ENCODE measurements at places on chromosomes 16 and 17. TPM values are rescaled to one million over a fixed set of nuclear protein-coding genes. Genes with fewer than 3 reads are reported as not detected.

Gene SMIM36
- not detected for total RNA-seq

Gene KRT222
- total RNA-seq, result 0.38 TPM

Gene ADAM11
- total RNA-seq, result 7.3 TPM

Gene FAM171A2
- 0.55 TPM for total RNA-seq

Gene TP53TG3F
- total RNA-seq, result not detected

Gene KRTAP1-1
- not detected for total RNA-seq

Gene ATF7IP2
- total RNA-seq, result 53.6 TPM

Gene KLHL10
- total RNA-seq, result not detected

Gene RNF222
- not detected for total RNA-seq

Gene FZD2
- 4.0 TPM for total RNA-seq

Gene G6PC1
- not detected for total RNA-seq

Gene ENPP7
- not detected for total RNA-seq

Gene ITGB3
- total RNA-seq, result 3.3 TPM

Gene WFDC1
- 1.3 TPM for total RNA-seq

Gene SYT17
- total RNA-seq, result 0.49 TPM

Gene KRTAP2-2
- total RNA-seq, result not detected

Gene VPS35
- 74.6 TPM for total RNA-seq

Gene KRT40
- total RNA-seq, result not detected

Gene CCDC154
- 1.3 TPM for total RNA-seq

Gene GUCY2D
- total RNA-seq, result not detected

Gene LPCAT2
- total RNA-seq, result 6.9 TPM
